Dermis microvascular lymphatic vessel endothelial cell (primary cell): ENCODE measurements at places on chromosomes 2 and 18. TPM values are rescaled to one million over a fixed set of nuclear protein-coding genes. Genes with fewer than 3 reads are reported as not detected.

Gene GATA6
- total RNA-seq: 0.13 and 0.51 TPM in 2 replicates

Gene RFTN2
- 9.8 and 10.6 TPM in 2 replicates for total RNA-seq

Gene SF3B6
- 106 and 139 TPM in 2 replicates for total RNA-seq

Gene BOLL
- total RNA-seq: not detected in 2 replicates

Gene MDH1B
- 0.13 TPM in 2 replicates for total RNA-seq

Gene CNTNAP5
- not detected in 2 replicates for total RNA-seq
